ENCODE measurements at places on chromosomes 16 and 17.

DNA sequence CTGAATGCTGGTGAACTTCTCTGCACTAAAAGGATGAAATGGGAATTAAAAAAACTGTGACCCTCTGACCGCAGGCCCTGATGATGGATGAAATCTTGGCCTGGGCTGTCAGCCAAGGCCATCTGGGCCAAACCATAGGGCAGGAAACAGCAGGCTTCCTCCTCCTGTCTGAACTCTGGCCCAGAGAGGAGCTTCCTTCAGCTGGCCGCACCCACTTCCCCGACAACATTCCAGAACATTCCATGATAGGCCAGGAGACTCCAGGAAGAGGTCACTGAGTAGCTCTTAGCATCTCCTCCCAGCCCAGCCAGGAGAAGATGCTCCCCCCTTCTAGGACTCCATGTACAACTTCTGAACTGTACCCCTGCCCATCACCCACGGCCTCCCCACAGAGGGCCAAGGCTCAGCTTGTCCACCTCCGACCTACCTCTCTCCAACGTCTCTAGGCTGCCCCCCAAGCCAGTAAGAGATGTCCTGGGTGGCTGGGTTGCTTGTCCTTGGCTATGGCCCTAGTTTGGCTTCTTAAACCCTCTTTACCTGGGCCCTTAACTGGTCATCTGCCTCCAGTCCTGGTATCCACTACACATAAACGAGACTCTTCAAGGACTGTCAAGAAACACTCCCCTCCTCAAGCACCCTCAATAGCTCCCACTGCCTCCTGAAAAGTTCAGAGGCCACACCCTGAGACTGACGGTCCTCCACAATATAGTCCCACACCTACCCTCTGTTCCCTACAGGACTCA, 1.7 kb downstream of the RPH3AL start:
- peak; percentile 33 for DNase-seq

DNA sequence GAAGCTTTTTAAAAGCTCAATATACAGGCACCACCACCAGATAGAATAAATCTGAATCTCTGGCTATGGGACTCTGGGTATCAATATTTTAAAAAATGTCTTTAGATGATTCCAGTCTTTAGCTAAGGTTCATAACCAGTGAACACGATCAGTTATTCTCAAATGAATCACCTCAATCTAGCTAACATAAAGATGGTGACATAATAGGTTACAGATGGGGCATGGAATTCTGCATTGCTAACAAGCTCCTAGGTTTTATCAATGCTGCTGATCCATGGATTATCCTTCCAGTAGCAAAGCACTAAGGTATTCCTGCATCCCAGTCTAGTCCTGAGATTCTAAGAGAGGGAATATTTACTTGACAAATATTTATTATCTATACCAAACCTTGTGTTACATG, 415.5 kb upstream of the CDH11 start:
- DNase-seq = no peak

- peak; percentile 74 for DNase-seq
Measured at GRCh38 chr16:30741461-30741914, 6.7 kb upstream of the PHKG2 start.

DNA sequence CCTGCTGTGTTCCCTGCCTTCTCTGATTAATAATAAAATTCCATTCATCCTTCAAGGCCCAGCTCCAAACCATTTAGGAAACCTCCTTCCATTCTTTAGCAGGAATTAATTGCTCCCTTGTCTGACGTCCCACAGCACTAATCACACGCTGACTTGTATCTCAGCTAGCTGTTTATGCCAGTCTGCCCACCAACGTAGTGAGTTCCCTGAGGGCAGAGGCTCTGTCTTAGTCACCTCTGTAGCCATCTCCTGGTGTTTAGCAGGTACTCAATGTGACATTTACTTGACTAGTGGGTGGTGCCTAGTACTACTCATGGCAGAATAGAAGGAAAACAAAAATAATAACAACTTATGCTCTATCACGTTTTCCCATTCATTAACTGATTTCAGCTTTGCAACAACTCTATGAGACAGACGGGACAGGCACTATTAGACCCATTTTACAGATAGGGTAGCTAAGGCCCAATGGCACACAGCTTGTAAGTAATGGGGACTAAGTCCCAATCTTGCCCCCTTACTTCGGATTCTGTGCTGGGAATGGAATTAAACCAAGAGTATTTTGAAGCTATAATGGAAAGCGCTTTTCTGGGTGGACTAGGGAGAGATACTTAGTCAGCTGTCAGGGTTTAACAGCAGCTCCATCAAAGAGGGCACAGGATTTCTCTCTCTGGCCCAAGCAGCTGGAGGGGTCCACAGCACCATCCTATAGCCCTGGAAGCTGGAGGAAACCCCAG, 931 bp upstream of the WIPF2 start:
- no peak for DNase-seq

- DNase-seq = peak; percentile 35
Measured at GRCh38 chr17:1965556-1966273, 59.4 kb downstream of the RTN4RL1 start.

GRCh38 chr16:17446661-17447060, 24.1 kb downstream of the XYLT1 start:
- DNase-seq = no peak

GRCh38 chr17:68052810-68053209, 17.3 kb downstream of the KPNA2 start:
- DNase-seq = no peak

DNA sequence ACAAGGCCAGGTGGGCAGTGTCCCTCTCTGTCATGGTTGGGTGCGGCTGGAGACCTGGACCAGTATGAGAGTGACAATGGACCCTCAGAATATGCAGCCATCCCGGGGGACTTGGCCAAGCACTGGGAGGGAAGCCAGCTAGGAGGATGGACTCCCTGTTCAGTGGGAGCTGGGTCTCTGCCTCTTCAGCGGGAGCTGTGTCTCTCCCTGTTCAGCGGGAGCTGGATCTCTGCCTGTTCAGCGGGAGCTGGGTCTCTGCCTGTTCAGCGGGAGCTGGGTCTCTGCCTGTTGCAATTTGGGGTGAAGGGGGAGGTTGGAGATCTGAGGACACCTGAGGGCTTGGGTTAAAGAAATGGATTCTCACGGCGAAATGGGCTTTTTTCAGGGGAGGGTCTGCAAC, 3.8 kb upstream of the PRSS33 start:
- DNase-seq = no peak

DNA sequence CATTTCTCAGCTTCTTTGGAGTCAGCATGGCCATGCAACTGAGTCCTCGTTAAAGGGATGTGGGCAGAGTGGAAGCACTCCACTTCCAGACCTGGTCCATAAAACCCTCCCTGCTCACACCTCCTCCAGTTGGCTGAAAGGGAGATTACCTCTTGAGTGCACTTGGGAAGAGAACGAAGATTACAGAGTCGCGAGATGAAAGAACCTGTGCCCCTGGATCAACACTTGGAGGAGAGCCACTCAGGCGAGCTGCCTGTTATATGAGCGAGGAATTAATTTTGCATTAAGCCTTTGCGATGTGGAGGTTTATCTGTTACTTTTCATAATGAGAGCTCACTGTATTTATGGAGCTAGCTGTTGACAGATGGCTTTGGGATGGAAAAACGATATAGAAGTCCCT, 147.9 kb downstream of the MAF start:
- no peak for DNase-seq

DNA sequence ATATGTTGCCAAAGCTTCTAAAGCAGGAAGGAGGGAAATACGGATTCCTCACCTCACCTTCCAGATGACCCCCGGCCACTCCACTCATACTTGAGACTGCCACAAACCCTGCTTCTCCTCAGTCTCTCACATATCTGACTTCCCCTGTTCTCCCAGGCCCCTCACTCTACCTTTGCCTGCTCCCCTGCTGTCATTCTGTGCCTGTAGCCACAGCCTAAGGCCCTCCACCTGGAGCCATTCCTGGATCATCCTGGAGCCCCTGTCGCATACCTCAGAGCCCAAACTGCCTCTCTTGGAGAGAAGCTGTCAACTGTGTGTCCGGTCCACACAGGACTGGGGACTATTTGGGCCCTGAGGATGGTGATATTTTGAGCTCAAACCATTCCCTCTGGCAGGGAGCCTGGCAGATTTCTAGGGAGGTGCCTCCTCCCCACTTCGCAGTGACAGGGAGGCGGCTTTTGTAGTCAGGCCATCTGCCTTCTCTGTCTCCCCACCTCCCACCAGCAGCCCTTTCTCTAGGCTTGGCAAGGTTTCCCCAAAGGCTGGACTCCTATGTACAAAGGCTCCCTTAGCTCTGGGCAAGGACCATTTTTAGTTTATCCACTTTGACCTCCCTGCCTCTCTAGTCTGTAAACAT, 2.3 kb upstream of the MED24 start:
- DNase-seq = no peak

- DNase-seq = no peak
Measured at GRCh38 chr16:16815641-16816040, 436.7 kb downstream of the NPIPA7 start.

- DNase-seq = no peak
Measured at GRCh38 chr17:73286863-73287296, 24.9 kb downstream of the CDC42EP4 start.

DNA sequence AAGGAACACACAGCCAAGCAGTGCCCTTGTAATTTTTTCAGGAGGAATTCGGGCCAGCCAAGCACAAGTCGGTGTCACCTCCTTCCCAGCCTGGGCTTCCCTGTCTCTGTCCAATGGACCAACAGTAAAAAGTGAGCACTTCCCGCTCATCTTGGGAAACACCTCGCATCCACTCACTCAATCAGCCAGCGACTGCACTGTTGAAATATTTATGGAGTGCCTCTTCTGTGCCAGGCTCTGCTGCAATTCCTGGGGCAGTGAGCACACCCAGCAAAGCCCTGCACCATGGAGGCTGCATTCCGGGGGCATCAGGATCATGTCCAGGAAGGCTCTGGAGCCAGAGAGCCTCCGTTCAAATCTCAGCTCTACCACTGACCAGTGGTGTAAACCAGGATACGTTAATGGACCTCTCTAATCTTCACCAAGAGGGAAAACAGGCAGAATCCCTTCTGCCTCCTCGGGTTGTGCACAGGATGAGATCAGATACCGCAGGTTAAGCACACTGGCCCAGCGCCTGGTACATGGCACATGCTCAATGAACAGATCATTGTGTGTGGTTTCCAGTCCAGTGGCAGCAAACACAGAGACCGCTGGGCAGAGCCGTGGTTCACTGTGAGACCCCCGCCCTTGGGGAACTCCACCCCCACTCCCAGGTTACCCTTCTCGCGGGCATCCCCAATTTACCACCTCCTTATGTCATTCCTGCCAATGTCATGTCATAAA, 194.3 kb downstream of the ZNF423 start:
- no peak for DNase-seq

DNA sequence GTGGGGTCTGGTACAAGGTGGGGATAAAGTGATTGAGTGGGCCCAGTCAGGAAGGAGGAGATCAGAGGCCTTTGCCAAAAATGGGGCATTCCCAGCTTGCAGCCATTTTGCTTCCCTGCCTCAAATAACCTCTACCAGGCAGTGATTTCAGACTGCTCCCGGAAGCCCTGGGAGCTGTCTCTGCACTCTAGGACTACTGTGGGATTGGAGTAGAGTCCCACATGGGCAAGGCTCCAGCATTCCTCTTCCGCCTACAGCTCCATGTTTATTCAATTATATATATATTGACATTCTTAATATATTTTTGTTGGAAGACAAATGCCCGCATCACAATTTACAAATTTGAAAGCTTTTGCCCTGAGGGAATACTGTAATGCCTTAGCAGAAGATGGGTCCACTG, 13.5 kb downstream of the SUPT6H start:
- no peak for DNase-seq

GRCh38 chr17:29179232-29180033, 765 bp downstream of the MYO18A start:
- DNase-seq = peak; percentile 67

DNA sequence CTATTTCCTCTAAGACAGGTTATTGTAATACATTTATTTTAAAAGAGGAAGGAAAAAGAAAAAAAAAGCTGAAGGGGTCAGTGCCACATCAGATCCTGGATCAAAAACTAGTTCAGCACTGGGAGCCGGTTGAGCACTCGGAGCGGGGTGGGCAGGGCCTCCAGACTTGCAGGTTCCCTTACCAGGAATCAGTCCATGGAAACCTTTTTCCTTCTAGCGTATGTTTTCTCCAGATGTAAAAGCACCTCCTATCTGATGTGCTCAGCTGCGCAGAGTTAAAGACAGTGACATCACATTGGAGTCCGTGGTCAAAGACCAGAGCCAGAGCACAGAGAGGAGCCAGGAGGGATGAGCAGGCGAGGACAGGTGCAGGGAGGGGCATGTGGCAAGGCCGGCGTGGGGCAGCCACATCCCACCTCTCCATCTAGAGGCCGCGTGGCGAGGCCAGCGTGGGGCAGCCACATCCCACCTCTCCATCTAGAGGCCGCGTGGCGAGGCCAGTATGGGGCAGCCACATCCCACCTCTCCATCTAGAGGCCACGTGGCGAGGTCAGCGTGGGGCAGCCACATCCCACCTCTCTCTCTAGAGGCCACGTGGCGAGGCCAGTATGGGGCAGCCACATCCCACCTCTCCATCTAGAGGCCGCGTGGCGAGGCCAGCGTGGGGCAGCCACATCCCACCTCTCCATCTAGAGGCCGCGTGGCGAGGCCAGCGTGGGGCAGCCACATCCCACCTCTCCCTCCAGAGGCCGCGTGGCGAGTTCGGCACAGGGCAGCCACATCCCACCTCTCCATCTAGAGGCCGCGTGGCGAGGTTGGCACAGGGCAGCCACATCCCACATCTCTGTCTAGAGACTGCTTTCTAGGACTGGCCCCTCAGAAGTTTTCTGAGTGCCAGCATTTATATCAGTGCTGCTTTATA, 166.8 kb upstream of the CHMP6 start:
- no peak for DNase-seq

Data from urothelium cell line (cell line).